ENCODE measurements at places on chromosomes 5 and 9.
A peak's percentile ranks its signal among the peaks of the same experiment; 100 is the strongest.

- no peak for DNase-seq
Measured at GRCh38 chr9:113185271-113185670, 34.5 kb downstream of the SLC31A2 start.

GRCh38 chr9:25480696-25481095 lies 197.5 kb downstream of the TUSC1 start:
- no peak for DNase-seq

- no peak for DNase-seq
Measured at GRCh38 chr9:134144801-134145200, 8.9 kb downstream of the WDR5 start.

DNA sequence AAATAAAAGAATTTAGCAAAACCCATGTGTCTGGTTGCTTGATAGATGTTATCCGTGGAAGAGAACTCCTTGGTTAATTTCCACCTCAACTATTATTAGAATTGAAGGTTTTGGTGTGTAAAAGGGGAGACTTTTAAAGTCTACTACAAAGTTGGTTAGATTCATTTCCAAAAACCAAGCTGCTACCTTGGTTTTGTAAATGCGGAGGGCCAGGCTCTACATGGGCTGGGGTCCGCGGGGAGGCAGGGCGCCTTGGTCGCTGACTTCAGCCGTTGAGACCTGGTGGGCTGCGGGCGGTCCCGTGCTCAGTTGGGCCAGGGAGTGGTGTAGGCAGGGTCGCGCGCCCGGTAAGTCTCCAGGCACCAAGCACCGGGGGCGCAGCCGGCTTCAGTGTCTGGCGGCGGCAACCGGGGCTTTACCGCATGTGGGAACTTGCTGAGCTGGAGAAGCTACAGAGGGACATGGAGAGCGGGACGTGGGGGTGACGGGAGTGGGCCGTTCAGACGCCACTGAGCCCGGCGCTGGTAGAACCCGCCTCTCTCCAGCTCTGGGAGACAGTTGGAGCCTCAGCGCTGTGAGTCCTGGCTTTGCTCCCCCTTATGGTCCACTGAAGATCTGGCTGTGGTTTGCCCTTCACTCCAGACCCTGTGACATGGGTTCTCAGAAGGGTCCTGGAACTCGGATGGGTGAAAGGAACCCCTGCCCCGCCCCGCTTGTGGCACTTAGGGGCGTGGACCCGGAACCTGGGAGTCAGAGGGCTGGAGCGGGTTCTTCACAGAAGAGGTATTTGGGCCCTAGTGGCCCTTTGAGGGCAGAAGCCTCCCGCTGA lies 11.8 kb downstream of the NR2F1 start:
- no peak for DNase-seq

GRCh38 chr5:127762412-127762811 lies 59.2 kb downstream of the CCDC192 start:
- DNase-seq = no peak

DNA sequence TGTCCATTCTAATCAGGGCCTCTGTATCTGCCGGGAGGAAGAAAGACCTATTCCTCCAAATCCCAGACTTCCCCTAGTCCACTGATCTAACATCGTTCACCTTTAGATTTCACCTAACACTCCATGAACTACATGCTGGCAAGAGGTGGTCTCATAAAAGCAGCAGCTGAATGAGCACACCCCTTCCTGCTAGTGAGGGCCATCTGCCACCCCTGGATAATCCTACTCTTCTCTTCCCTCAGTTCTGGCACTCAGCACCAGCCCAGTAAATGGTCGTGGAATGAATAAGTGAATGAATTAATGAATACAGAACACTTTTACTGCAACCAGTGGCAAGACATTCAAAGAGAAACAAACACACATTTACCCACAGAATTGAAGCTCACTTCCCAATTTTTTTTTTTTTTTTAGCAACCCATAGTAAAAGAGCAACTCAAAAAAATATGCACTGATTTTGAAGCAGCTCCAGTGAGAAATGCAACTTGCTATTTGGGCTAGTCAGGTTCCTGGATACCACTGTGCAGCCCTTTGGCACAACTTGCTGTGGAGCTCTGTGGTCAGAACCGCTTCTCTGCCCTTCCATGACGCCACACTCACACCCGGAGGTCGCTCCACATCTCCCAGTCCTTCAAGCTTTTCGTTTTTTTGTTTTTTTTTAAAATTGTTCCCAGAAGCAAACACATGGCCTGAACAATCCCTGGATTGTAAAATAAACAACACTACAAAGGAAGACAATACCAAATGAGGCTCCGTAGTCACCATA lies 6.2 kb downstream of the RNF183 start:
- DNase-seq = no peak

DNA sequence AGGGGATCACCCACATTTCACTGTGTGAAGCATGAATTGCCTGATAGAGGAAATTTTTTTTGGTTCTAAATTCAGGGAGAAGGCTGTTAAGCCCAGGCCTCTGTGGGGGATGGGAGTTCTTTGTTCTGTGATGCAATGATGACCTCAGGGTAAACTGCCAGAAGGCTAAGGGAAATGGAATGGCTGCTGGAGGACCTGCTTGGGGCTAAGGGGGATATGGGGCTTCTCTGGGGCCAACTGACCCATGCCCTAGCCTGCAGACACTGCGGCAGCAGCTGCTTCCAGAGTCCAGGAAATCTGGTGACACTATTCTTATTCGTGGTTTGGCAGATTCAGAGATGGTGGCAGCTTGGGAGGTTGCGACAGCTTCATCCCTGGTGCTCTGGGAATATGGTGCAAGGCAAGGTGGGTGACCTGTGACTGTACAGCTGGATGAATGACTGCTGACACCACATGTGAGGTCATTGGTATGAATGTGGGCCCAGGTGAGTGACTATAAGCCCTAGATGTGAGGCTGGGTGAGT lies 30.3 kb downstream of the VCP start:
- no peak for DNase-seq

GRCh38 chr9:81137976-81138568 lies 551.3 kb downstream of the TLE1 start:
- peak; percentile 77 for DNase-seq

DNA sequence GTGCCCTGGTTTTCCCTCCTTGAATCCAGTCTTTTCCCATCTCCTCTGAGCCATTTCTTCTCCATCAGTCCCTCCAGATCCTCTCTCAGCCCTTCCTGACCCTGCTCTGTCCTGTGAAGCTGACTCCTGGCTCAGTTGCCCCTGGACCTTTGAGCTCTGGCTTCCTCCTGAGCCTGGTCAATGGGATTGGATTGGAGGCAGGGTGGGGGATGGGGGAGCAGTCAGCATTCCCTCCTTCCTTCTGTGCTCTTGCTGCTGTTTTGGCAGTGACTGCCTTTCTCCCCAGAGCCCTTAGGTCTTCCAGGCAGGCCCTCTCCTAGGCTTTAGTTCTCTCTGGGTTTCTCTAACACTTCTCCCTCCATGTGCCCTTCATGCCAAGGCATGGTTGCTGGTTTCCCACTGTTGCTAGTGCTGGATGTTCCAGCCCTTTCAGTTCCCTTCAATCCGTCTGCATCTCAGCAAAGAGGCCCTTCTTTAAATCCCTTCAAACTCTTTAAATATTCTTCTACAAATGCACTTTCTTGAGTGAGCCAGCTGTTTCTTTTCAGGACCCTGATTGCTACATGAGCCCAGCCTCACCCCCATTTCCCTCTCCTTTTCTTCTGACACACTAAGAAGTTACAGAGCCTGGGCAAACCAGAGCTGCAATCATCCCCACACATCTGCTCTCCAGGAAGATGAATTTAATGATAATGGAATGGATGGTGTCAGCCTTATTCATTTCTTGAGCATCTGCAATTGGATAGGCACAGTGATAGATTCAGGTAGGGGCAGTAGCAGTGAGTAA lies 2.2 kb downstream of the TNFSF15 start:
- DNase-seq = no peak

DNA sequence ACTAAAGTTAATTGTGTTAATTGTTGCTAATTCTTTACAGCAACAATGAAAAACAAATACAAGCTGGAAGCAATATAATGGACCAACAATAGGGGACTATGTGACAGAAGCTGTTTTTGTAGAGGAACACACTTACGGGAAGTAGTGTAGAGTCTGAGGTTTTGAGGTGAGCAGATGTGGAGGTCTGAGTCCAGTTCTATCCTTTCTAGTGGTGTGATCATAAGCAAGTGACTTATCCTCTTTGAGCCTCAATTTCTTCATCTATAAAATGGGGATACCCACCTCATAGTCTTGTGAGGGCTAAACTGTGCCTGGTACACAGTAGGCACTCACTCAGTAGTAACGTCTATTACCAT lies 28.3 kb downstream of the ALG2 start:
- DNase-seq = no peak

GRCh38 chr5:29758986-29759421 lies 1434.5 kb upstream of the CDH6 start:
- no peak for DNase-seq

- no peak for DNase-seq
Measured at GRCh38 chr5:107032629-107033028, 638.1 kb downstream of the EFNA5 start.

GRCh38 chr5:1190837-1191239 lies 10.6 kb upstream of the SLC6A19 start:
- no peak for DNase-seq

DNA sequence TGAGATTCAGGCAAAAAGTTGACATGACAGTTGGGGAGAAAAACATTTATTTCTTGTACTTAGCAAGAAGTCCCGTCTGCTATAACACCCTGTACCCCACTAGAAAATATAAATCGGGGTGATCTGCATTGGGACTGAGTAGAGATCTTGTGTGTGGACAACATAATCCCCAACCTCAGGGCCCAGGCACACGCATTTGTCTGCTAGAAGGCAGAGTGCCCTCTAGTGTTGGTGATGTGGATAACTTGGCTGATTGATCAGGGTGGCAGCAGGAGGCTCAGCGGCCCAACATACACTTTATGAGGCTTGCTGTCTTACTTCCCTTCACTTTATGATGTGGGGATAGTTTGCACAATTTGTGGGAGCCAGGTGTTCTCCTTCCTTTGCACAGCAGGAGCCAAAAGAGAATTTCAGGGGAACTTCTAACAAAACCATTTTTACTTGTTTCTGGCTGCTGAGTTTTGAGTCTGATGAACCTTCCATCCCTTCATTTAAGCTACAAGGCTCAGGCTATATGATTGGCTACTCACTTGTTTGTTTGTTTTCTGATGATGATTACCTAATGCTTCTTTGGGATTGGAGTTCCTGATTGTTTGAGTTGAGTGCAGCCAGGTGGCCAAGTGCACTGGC lies 263.2 kb downstream of the DMAC1 start:
- no peak for DNase-seq

- no peak for DNase-seq
Measured at GRCh38 chr9:76571743-76572146, 112.8 kb downstream of the GCNT1 start.

DNA sequence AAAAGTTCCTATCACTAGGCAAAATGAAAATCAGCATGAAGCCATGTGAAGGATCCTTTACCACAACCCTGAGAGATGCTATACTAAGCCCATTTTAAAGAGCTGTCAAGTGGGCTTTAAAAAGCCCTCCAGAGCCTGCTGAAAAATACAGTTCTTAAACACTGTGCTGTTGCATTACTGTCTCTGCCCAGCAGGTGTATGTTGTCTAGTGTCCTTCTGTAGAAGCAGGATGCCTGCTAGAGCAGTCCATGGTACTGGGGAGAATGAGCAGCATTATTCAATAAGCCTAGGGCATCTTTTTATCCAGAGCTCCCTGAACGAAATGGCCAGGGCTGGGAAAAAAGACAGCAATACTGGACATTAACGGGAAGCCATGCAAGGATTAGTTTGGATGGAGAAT lies 126.2 kb upstream of the PLCXD3 start:
- no peak for DNase-seq

DNA sequence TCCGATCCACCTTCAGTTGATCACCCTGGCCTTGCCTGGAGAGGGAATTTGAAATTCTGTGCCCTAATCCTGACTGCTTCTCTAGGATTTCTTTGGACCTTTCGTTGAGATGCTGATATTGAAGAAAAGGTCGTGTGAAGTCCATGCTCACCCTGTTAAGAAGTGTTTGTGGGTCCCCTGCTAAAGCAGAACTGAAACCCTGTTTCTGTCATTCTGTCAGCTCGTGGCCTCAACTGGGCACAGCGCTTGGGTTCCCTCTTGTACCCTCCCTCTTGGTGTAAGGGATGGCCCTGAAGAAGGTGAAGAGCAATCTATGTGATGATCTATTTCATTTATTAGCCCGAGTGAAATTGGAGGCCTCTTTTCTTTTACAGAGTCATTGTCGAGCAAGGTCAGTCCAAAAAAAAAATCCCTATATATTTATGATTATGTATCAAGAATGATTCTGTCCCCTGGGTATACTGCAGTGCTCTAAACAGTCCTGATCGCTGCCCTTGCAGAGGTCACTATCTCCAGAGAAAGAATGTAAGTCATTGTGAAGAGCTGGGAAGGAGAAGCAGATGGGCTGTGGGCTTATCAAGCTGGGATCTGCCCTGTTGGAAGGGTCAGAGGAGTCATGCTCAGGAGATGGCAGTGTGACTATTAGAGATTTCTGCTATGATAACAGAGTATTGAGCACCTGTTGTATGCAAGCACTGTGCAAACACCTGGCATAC lies 56.1 kb downstream of the WWC1 start:
- DNase-seq = no peak

GRCh38 chr9:109906766-109907382 lies 126.9 kb downstream of the PALM2AKAP2 start:
- DNase-seq = no peak

- no peak for DNase-seq
Measured at GRCh38 chr5:176716320-176716719, 69.0 kb downstream of the TSPAN17 start.

DNA sequence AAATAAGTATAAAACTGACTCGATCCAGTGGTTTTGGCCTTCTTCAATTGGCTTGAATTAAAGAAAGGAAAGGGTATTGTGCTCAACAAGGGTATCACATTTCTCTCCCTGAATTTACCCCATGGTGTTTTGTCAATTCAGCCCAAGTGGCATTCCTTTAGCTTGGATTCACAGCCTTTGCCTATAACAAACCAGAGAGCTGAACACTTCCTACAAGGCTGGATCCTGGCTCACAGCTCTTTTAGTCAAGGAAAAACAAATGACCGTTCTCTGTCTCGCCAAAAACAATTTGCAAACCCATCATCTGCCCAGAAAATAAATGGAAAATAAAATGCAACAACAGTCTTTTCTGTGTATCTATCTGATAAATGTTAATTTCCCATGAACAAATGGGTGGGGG lies 5.7 kb downstream of the ZNF366 start:
- DNase-seq = no peak

DNA sequence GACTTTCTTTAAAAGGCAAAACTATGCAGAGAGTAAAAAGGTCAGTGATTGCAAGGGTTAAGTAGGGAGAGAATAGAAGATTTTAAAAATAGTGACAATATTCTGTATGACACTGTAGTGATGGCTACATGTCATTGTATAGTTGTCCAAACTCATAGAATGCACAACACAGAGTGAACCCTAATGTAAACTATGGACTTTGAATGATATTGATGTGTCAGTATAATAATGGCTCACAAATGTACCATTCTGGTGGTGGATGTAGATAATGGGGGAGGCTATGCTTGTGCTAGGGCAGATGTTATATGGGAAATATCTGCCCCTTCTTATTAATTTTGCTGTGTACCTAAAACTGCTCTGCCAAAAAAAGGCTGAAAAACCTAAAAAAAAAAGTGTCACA lies 468.9 kb downstream of the KIF4B start:
- no peak for DNase-seq

All from NCI-H2081 treated with DMSO at 0.1 percent for 48 hours (cell line).